ENCODE measurements at places on chromosomes 2 and 18.

- no peak for DNase-seq
Observed at GRCh38 chr18:248053-248452, 19.8 kb downstream of the THOC1 start.

- DNase-seq: no peak
Observed at GRCh38 chr2:106189764-106190468, 4.2 kb downstream of the UXS1 start.

GRCh38 chr2:42211291-42211690 is 42.1 kb downstream of the EML4 start:
- DNase-seq: no peak

DNA sequence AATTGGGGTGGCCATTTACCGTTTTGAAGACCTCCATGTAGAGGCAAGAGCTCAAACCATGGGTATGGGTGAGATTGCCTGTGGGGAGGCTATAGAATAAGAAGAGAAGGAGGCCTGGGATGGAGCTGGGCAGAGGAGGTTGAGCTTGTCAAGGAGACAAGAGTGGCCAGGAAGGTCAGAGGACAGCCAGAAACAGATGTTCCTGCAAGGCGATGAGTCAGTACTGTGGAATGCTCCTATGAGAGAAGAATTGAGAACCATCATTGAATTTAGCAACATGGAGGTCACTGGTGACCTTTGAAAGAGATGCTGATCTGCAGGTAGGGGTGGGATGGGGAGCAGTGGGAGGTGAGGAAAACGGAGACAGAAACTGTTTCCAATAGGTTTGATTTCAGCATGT is 3.5 kb downstream of the ACSL3 start:
- DNase-seq: no peak

All from activated B cell treated with CpG ODN at 0.5 μM for 24 hours (primary cell).